ENCODE measurements at places on chromosomes 3 and 15. TPM values are rescaled to one million over a fixed set of nuclear protein-coding genes. Genes with fewer than 3 reads are reported as not detected.

TRAK1 gene
- 21.4 TPM for total RNA-seq

MYL3 gene
- total RNA-seq = not detected

CACNA1D gene
- total RNA-seq = not detected

MANF gene
- total RNA-seq = 122 TPM

ADAM10 gene
- total RNA-seq = 90.9 TPM
